ENCODE measurements at places on chromosomes 3 and 15.

DNA sequence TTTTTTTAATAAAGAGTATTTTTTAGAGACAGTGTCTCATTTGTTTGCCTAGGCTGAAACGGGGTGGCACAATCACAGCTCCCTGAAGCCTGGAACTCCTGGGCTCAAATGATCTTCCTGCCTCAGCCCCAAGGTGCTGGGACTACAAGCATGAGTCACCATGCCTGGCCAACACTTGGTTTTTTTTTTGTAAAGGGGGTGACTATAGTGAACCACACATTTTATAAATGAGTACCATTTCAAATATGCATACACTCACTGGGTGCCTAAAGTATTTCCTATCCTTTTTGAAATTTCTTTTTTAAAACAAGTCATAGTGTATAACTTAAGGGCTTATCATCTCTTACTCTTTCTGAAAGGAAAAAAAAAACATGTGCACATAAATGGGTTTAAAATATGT is 325.2 kb upstream of the MEIS2 start:
- DNase-seq = no peak

GRCh38 chr15:55168350-55168974 is 28.3 kb downstream of the RSL24D1 start:
- peak; percentile 56 for DNase-seq

GRCh38 chr3:126911162-126912026 is 71.5 kb upstream of the PLXNA1 start:
- DNase-seq = peak; percentile 99

- no peak for DNase-seq
Measured at GRCh38 chr15:82040862-82041261, 5.0 kb downstream of the MEX3B start.

GRCh38 chr15:77311020-77311419 is 108.9 kb downstream of the PEAK1 start:
- no peak for DNase-seq

GRCh38 chr15:38195191-38195901 is 57.3 kb upstream of the SPRED1 start:
- peak; percentile 41 for DNase-seq

DNA sequence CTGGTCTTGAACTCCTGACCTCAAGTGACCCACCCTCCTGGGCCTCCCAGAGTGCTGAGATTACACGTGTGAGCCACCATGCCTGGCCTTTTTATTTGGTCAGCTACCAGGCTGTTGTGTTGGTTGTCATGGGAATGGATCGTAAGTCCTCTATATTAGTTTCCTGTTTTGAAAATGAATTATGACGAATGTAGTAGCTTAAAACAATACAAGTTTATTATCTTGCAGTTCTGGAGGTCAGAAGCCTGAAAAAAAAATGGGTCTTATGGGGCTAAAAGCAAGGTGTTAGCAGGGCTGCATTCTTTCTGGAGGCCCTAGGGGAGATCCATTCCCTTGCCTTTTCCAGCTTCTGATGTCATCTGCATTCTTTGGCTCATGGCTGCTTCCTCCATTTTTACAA is 25.1 kb upstream of the HERC1 start:
- no peak for DNase-seq

DNA sequence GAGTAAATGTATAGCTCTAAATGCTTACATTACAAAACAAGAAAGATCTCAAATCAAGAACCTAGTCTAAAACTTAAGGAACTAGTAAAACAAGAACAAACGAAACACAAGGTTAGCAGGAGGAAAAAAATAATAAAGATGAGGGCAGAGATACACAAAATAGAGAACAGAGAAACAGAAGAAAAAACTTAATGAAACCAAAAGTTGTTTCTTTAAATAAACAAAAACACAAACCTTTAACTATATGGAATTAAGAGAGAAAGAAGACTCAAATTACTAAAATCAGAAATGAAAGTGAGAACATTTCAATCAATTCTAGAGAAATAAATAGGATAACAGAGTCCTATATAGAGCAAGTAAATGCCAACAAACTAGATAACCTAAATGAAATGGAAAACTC is 59.6 kb downstream of the DLG1 start:
- no peak for DNase-seq
